ENCODE measurements at places on chromosomes 1 and 21.
A peak's percentile ranks its signal among the peaks of the same experiment; 100 is the strongest.

- peak; percentile 72 for DNase-seq
Measured at GRCh38 chr1:45014321-45015028, 2.4 kb downstream of the UROD start.

DNA sequence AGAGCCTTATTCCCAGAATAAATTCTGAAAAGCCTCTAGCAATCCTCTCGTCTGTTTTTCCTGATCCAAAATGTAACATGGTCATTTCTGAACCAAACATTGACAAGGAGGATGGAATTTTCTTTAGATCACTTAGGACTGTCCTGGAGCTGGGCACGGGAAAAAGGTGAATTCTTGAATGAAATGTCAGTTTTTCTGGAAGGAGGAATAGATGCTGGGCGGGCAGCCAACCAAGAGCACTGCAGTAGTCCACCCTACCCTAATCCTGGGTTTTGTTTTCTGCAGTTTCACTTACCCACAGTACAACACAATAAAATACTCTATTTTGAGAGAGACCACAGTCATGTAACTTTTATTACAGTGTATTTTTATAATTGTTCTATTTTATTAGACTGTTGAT lies 20.9 kb downstream of the RIT1 start:
- DNase-seq, result no peak

DNA sequence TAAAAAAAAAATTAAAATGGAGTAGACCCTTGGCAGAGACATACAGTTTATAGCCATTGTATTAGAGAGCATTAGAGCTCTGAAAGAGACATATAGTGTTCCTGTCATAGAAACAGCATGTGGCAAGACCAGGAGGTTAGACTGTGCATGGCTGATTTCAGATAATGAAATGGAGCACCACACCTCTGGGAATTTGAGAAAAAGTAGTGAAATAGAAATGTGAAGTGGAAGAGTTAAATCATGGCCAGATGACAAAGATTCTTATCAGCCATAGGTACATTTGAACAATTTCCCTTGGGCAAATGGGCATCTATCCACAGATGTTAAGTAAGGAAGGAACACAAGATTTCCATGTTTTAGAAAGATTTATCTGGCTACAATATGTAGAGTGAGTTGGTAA lies 1083.1 kb downstream of the PLA2G4A start:
- DNase-seq, result no peak

GRCh38 chr1:162059721-162060120 lies 9.8 kb upstream of the NOS1AP start:
- no peak for DNase-seq

- DNase-seq, result no peak
Measured at GRCh38 chr1:204320382-204320804, 39.3 kb downstream of the PLEKHA6 start.

DNA sequence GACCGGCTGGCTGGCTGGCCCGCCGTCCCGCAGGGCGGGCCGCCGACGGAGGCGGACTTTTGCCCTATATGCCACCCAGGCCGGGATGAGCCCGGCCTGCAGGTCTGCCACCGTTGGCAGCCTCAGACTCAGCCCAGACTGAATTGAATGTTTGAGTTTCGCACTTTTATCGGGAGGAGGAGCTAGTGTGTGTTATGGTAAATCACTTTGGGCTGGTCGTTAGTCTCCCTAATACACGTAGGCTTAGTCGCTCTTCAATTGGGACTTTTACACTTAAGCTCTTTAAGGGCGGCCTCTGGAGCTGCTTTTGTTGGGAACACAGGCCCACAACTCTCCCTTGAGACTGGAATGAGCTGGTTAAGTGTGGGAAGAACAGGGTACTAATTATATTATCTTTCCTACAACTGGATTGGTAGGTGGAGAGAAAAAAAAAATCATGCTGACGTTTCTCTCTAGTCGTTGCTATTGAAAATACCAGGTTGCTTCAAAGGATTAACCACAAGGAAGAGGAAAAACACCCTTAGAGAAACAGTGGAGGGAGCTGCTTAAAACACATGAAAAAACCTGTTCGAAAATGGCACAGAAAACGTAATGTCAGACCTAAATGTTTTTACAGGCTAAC lies 1.4 kb upstream of the IRF2BP2 start:
- DNase-seq, result peak; percentile 66

DNA sequence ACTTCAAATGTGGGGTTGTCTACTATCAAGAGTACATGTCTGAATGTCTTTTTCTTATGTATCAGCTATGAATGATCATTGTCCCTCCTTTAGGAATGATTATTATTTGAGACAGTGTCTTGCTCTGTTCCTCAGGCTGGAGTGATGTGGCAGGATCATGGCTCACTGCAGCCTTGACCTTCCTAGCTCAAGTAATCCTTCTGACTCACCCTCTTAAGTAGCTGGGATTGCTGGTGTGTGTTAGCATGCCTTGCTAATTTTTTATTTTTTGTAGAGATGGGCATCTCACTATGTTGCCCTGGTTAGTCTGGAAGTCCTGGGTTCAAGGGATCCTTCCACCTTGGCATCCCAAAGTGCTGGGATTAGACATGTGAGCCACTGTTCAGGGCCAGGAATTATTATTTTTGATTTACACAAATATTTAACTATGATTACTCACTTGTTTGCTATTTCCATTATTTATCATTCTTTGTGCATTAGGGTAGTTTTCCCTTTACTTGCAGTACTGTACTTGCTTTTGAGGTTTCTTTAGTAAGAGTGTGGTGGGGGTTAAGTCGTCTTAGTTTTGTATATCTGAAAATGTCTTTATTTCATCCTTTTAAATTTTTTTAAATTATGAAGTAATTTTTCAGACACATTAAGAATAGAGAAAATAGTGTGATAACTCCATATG lies 12.8 kb downstream of the S100A7 start:
- no peak for DNase-seq

- no peak for DNase-seq
Measured at GRCh38 chr1:76170513-76170912, 96.0 kb downstream of the ST6GALNAC3 start.

- no peak for DNase-seq
Measured at GRCh38 chr1:104856518-104856917, 1106.8 kb downstream of the AMY1C start.

DNA sequence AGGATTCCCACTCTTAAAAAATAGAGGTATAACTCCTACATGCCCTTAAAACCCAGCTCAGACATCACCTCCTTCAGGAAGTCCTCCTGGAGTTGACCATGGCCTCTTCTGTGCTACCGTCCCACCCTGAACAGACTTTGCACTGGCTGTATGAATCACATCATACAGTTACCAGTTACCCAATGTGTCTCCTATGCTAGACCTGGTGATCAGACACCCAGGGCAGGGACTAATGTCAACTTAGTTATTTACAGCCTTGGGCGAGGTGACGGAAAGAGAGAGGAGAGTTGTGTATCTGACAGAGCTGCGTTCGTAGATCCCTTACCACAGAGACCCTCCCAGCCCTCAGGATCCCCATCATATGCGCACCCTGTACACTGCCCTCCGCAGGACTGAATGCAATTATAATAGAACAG lies 72.7 kb downstream of the SLC66A1 start:
- DNase-seq, result no peak

- DNase-seq, result no peak
Measured at GRCh38 chr1:226956942-226957713, 17.0 kb downstream of the COQ8A start.

DNA sequence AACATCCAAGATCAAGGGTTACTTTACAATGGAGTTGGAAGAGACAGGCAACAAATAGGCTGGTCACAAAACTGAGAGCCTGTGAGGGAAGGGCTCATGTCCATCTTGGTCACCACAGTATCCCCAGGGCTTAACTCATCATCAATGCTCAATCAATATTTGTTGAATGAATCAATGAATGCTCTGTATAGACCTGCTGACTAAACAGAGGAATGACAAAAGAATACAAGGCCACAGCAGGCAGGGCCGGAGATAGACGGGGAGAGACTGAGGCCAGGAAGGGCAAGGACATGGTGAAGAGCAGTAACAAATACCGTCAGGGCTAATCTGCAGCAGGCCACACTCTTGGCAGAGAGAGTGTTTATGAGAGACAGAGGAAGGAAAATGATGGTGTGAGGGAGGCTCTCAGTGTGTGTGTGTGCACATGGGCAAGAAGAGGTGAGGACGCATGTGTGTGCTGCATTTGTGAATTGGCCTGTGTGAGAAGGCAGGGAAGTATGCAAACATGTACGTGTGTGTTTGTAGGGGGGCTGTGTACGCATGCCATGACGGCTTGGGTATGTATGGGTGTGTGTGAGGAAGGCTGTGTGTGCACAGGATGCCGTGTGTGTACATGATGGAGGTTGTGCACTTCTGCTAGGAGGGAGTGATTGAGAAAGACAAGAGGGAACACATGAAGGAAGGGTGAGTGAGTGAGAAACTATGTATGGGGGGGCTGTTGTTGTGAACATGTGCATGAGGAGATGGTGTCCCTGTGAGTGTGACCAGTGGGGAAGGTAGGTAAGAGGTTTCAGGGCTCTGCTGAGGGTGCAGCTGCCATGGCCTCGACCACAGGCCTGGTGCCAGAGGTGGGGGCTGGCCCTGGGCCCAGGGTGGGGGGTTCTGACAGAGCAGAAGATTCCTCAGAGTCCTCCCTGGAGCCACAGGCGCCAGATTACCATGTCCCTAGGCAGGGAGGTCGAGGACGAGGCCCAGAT lies 15.4 kb downstream of the AHDC1 start:
- DNase-seq, result no peak

GRCh38 chr1:240515505-240515904 lies 96.5 kb downstream of the GREM2 start:
- DNase-seq, result peak; percentile 2

DNA sequence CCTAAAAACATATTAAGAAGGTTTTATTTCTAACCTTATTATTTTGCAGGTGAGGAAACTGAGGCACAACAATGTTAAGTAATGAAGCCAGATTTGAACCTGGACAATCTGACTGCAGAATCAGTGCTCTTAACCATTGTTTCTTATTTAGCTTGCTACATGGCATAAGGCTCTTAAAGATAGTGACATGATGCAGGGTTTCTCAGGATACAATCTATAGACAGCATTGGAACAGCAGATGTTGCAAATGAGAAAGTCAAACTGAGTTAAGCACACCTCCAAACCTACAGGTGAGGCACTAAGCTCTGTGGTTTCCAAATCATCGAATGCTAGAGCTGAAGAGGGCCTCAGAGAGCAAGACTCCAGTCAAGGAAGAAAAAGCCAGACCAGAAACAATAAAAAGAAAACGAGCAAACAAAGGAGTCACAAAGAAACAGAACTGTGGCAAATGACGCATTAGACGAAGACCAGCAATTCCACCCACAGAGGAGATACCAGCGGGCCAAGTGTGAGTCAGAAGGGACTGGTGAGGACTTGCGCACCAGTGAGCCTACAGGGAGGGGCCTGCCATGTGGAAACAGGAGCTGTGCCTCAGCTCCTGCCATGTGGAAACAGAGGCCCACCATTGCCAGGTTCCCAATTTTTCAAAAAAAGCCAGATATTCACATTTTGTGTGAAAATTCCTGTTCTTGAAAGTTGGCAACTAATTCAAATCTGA lies 14.4 kb downstream of the CD58 start:
- no peak for DNase-seq

DNA sequence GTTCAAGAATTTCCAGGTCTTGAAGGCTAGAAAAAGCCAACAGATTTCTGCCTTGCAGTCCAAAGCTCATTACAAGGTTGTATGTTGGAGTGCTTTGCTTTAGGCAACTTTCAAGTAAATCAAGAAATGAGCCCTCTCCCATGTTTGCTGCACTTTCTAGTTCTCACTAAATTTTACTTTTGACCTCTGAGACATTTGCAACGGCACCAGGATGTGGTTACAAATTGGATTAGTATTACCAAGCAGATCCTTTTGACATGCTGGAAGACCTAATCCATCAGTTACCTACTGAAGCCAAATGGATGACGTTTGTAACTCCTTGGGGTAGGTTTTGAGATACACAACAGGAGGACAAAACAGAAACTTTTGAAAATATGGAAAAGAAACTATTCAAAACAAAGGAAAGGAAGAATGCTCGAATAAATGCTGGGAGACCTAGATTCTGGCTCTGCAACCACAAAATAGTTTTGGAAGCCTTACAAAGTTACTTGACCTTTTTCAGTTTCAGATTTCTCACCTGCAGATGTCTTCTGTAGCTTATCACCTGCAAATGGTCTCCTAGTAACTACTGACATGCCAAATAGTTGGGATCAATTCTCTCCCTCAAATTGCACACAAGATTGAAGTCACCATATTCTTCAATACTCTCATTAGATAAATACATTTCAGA lies 251.7 kb upstream of the ADGRL2 start:
- no peak for DNase-seq

DNA sequence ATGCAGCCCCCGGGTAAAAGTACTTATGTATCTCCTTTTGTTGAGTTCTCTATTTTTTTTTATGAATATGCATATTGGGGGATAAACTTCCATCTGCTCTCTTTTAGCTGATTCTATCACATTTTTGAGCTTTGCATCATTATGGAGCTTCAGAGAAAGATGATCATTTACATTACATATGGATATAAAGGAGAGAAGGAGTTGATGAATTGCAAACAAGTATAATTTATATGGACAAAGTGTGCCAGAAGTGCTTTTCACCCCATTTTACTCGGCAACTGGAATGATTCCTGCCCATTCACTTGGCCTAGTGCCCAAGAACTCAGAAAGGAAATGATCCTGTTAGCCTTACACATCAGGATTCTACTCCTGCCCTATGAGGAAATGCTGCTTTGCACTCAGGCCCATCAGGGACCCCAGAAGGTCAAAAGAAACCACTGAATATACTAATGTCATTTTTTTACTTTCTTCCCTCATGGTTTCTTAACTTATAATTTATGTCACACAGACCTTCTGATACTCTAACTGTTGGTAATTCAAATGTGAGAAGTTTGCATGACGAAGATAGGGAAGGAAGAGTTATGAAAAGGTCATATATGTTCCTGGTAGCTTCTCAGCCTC lies 65.6 kb downstream of the SAMSN1 start:
- DNase-seq, result peak; percentile 41

DNA sequence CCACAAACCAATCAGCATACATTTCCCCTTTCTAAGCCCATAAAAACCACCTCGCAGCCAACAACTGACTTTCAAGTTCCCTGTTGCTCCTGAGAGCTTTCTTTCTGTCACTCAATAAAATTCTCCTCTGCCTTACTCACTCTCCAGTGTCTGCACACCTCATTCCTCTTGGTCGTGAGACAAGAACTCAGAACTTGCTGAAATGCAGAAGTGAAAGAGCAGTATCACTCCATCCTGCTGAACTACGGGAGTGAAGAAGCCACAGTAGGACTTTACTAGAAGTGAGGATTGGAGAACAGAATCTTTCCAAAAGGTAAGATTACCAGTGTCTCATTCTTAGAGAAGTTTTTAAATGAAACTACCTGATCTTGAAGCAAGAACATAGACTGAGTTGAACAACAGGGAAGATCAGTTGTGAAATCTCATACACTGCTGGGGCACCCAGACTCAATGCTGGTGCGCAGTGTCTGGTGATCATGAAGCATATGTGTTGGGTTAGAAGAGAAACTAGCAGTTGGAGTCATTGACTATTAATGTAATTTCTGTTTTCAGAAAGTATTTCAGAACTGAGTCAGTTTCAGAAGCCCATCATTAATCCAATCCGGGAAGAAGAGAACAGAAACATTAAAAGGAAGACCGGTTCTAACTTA lies 726.9 kb upstream of the TMPRSS15 start:
- DNase-seq, result no peak

GRCh38 chr21:38151021-38151645 lies 105.7 kb upstream of the KCNJ15 start:
- DNase-seq, result no peak

GRCh38 chr1:201933840-201934430 lies 12.4 kb downstream of the LMOD1 start:
- no peak for DNase-seq

All from NCI-H1105 treated with DMSO at 0.1 percent for 48 hours (cell line).